AG04449 (cell line): ENCODE measurements at places on chromosomes 4 and X.

- no peak for DNase-seq
Observed at GRCh38 chr4:83124111-83124780, 9.7 kb upstream of the PLAC8 start.

GRCh38 chr4:54505996-54506395 lies 151.8 kb upstream of the KIT start:
- DNase-seq = no peak

GRCh38 chrX:35682476-35682875 lies 115.7 kb upstream of the MAGEB16 start:
- DNase-seq = no peak

- no peak for DNase-seq
Observed at GRCh38 chr4:73606465-73606974, 13.7 kb downstream of the RASSF6 start.

GRCh38 chrX:38595801-38596200 lies 34.5 kb downstream of the TSPAN7 start:
- no peak for DNase-seq

GRCh38 chr4:136476753-136477152 lies 1055.5 kb downstream of the PCDH18 start:
- DNase-seq = no peak

DNA sequence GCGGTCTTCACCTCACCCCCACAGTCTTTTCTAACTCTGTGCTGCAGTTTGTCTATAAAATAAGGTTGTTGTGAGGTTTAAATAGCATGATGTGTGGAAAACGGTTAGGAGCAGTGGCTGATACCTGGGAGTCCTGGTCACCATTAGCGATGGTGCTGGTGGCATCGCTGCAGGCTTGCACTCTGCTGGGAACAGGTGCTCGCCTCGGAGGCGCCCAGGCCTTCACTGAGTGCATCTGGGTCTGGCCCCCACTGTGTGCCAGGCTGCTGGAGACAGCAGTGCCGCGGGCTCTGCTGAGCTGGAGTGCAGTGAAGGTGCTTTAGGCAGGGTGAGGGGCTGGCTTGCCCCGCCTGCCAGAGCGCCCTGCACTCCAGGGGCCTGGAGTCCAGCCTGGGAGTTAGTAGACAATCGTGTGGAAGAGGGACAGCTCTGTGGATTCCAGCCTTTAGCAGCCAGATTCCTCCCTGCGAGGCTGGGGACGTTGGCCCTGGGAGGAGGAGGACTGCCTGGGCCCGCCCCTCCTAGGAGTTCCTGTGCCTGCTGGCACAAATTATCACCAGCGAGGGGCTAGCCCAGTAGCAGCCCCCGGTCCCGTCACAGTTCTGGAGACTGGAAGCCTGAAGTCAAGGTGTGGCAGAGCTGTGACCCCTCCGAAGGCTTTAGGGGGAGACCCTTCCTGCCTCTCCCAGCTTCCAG lies 7.3 kb downstream of the RGS12 start:
- DNase-seq = no peak

DNA sequence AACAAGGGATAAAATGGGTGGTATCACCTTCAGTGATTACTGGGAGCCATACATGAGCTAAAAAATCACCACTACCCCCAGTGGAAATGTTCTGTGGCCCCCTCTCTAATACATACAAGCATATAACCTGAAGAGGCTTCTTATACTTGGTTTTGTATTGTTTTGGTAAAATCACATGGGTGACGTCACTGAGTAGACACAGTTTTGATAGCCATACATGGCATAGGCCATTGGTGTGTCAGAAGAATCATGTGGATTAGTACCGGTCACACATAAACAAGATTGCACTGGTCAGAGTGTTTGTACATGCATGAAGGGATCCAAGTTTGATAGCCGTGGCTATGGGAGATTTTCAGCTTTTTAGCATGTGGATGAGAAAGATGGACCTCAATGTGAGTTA lies 131.9 kb upstream of the RADX start:
- no peak for DNase-seq

DNA sequence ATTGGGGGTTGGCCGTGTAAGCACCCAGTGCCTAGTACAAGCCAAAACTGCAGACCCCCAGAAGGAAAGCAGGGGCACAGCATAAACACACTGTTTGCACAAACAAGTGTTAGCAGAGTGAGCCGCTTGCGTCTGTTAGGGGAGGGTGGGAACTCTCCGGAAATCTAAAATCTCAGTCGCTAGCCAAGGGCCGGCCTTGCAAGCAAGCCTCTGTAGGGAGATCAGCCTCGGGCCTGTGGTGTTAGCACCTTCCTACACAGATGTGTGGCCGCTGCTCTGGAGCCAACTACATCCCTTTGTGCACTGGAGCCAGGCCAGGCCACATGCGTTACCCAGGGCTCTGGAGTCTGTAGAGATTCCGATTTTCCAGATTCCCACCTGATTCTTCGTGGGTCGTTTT lies 67.1 kb downstream of the GPR143 start:
- no peak for DNase-seq

GRCh38 chr4:1053080-1053661 lies 41.7 kb downstream of the FGFRL1 start:
- DNase-seq = peak; percentile 51

- no peak for DNase-seq
Observed at GRCh38 chrX:57417827-57418226, 131.3 kb downstream of the FAAH2 start.

- no peak for DNase-seq
Observed at GRCh38 chr4:81307991-81308390, 93.0 kb upstream of the PRKG2 start.

DNA sequence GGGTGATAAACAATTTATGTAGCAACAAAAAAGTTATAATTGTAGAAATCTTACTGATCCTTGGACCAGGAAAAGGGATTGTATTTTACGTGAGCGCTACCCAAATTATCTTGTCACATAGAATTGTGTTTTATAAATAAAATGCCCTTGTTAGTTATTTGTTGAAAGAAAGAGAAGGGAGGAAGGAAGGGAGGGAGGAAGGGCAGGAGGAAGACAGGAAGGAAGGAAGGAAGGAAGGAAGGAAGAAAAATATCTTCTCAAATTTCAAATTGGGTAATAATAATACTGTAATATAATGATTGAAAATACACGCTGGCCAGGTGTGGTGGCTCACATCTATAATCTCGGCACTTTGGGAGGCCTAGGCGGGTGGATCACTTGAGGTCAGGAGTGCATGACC lies 206.2 kb upstream of the TLL1 start:
- DNase-seq = no peak

DNA sequence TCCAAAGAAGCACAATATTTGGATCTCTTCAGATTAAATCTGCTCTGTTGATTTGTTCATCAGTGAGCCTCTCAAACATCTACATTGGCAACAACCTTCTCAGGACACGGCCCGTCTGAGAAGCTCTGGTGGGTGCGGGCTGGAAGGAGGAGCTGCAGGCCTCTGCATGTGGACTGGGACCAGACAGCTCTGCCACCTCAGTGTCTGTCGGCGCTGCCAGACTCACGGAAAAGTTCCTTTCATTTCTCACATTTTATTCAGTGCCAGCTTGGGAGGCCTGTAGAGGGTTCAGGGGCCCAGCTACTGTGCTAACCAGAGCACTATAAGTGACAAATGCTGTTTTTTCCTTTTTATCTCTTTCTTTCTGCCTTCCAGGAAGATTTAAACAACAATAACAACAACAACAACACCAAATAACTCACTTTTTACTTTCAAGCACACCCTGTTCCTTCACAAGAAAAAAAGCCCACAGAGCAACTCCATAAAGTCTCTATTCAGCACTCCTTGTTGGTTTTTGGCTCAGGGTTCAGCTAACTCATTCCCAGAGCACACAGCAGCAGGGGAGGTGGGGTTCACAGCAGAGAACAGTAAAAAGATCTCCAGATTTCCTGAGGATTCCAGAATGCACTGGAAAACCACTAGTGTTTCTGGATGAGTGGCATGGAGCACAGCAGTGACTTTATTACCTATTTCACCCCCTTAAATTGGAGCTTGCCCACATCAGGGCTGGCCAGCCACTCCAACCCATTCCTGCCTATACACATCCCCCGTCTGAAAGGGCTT lies 23.2 kb upstream of the HOPX start:
- no peak for DNase-seq

DNA sequence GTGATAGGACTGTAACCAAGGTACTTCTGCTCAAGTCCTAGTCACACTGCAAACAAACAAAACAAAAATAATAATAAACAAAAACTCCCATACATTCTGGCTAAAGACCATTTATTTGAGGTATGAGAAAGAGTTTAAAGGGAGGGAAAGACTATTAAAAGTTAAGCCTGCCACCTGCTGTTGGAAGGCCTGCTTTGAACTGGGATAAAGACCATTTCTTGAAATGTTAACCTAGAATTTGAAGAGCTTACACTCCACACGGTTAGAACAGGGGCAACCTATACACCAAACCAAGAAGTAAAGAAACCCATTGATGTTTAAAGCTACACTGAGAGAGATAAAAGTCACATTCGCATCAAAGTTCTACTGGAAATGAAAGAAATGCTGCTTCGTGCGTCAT lies 548.7 kb upstream of the DIPK2B start:
- DNase-seq = no peak

DNA sequence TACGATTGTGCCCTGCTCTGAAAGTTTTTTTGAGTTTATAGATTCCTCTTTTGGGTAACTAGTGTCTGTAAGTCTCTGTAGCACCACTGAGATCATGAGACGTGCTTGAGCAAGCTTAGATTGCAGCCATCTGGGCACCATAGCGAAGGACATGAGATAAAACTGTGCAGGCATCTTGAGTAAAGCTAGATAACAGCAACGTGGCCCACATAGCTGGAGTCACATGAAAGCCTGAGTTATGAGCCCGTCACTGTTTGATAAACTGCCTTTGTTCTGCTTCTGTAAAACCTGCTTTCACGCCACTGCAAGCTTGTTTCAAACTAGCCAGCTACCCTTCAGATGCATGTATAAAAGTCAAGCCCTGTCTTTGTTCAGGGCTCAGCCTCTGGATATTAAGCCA lies 359.1 kb upstream of the CXorf51A start:
- no peak for DNase-seq

GRCh38 chr4:22991576-22991975 lies 298.8 kb downstream of the GBA3 start:
- DNase-seq = no peak

DNA sequence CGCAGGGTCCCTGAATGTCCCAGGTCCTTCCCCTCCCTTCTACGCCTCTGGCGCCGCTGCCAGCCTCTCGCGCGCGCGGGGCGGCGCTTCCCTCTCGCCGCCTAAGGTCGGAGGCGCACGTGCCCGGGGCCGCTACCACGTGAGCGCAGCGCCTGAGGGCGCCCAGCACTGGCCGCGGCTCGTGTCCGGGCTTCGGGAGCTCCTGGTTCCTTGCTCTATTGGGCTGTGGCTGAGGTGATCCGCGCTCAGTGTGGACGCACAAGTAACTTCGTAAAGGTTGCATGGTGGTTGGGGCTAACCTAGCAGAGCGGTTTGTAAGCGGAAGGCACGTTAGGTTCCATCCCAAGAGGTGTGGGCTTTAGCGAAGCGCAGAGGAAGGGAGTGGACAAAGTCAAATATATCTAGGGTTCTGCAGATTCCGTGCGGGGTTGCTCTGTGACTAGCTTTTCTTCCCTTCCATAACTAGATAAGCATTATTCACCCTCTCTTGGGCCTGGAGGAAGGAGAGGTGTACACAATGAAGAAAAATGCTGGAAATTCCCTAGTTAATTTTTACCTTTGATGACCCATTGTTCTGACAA lies 1.8 kb downstream of the TLL1 start:
- no peak for DNase-seq

DNA sequence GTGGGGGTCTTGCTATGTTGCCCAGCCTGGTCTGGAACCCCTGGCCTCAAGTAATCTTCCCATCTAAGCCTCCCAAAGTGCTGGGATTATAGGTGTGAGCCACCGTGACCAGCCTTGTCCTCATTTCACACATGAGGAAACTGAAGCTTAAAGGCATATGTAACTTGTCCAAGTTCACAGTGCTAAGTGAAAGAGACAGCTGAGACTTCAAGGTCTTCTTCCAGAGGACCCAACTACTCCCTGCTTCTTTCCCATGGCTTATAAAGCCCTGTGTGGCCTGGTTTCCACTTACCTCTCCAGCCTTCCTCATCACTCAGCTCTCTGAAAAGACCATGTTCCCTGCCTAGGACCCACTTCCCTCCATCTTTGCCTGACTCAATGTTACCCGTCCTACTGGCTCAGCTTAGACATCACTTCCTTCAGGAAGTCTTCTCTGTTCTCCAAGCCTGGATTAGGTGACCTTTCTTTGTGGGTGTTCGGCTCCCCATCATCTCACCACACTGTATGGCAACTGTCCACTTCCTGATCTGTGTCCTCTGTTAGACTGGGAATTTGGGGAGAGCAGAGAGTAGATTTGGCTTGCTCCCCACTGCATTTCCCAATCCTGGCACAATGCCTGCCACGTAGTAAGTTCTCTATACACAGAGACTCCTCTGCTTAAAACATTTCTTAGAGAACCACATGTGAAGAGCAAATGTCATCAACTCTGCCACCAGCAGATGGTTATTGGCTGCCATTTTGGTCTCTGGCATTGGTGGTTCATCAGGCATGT lies 30.4 kb upstream of the LAMP2 start:
- DNase-seq = no peak

- DNase-seq = no peak
Observed at GRCh38 chrX:106999002-106999975, 723 bp downstream of the MORC4 start.

DNA sequence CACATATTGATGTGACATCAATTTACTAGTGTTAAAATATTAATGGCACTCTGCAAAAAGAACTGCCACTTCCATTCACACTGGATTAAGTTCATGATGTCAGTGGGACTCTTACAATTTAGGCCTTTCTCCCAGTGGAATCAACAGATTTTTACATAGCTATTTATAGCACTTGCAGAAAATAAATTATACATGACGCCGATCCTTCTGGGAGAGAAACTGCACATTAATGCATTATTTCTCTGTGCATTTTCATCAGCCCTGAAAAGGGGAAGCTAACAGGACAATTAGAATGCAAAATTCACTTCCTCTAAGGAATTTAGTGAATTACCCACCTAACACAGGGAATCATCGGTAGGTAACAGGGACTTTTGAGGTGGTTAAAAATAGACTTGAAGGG lies 15.7 kb downstream of the LGI2 start:
- no peak for DNase-seq

DNA sequence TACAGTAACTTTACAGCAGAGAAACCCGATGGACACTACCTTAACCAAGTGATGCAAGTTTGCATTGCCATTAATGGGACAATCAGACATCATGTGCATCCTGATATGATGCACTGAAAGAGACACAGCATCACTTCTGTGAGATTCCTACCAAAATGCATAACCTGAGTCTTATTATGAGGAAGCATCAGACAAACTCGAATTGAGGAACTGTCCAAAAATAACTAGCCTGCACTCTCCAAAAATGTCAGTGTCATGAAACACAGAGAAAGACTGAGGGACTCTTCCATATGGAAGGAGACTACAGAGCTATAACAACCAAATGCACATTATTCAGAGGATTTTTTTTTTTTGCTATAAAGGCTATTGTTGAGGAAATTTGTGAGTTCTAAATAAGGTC lies 66.6 kb upstream of the IQSEC2 start:
- no peak for DNase-seq

DNA sequence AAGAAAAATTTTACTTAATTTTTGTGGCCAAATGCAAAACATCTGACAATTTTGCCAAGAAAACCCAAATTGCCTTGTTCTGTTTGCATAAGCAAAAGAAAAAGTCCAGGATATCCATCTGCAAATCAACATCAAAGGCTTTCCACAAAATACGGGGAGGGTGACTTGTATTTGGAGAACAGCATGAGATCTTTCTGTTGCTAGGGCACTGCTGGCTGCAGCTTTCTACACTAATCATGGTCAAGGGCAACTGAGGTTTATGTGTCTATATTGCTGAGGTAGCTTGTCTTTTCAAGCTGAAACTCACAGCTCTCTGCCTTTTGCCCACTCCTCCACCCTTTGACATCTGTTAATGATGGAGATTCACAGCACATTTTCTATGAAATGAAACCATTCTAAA lies 389.1 kb downstream of the NKX6-1 start:
- no peak for DNase-seq

GRCh38 chr4:145527773-145528172 lies 46.1 kb downstream of the SMAD1 start:
- DNase-seq = no peak
